Right lobe of liver (tissue), 6 donors: ENCODE measurements at places on chromosomes 2 and 18. TPM values are rescaled to one million over a fixed set of nuclear protein-coding genes. Genes with fewer than 3 reads are reported as not detected.

Gene SOX11
- total RNA-seq = not detected

Gene PPP4R1
- total RNA-seq = 36.5 TPM

Gene TYMS
- 14.9 TPM for total RNA-seq

DNA sequence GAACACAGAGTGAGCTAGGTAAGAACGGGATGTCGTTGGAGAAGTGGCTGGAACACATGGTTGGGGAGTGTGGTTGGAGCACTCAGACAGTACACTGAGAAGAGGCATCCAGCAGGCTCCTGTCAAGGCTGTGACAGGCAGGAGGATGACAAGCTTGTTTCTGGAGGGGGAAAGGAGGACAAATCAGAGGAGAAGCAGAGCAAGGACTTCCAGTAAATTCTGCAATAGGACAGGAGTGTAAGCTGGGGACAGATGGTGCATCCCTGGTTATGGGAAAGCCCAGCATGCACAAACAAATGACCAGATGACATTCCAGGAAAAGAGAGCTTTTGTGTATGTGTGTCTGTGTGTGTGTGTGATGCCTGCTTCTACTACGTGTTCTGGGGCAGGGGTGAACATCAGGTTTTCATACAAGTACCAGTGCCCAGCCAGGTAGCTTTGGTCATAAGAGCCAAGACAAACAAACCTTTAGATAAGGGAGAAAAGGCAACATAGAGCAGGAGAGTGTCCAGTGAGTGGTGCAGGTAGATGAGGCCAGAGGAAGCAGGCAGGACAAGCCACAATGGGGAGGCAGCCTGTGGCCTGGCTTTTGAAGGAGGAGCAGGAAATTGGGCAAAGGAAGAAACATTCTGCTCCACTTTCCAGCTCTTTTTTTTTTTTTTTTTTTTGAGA, 32.1 kb upstream of the MAPK4 start:
- H3K27ac ChIP-seq = peak overlapping the region; percentile 8
- H3K27me3 ChIP-seq = no peaks in the 10 kb centered on the region
- no peaks in the 10 kb centered on the region for H3K36me3 ChIP-seq
- DNase-seq = peak; percentile 65

DNA sequence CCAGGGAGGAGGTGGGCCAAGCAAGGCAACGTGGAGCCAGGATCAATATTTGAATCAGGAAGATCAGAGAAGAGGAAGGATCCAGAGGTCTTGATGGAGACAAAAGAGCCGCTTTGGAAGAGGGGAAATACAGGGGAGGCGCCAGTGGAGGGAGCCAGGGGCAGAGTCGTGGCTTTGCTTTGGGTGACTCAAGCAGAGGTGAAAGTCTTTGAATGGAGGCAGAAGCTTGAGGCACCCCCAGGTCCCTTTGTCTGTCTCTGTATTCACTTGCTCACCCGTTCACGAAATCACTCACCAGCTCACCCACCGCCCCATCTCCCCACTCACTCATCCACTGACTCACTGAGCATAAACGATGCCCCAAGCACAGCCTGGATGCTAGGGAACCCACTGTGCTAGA, 134.1 kb downstream of the ACOXL start:
- no peaks in the 10 kb centered on the region for H3K36me3 ChIP-seq
- no peak overlapping the region for H3K4me3 ChIP-seq
- H3K27me3 ChIP-seq = no peaks in the 10 kb centered on the region
- no peak overlapping the region for H3K27ac ChIP-seq

DNA sequence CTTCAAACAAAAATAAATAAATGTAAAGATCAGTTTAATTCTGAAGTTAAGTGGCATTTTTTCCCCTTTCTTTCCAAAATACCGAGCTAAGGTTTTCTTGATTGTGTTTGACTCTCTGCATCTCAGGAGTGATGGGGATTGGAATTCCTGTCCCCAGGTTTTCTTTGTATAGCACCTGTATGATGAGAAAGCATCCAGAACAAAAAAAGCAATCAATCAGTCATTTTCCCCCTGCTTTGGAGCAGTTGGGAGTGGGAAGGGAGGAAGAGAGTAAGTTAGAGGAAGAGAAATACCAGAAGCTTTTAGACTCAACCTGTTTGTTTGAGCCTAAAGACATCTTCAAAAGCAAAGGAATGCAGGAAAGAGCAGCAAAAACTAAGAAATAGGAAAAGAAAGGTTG, 88.5 kb downstream of the RIF1 start:
- H3K4me3 ChIP-seq = no peak overlapping the region
- no peaks in the 10 kb centered on the region for H3K4me1 ChIP-seq
- no peaks in the 10 kb centered on the region for H3K36me3 ChIP-seq
- no peaks in the 10 kb centered on the region for H3K27me3 ChIP-seq

- H3K4me3 ChIP-seq = no peak overlapping the region
- no peak overlapping the region for H3K27ac ChIP-seq
- H3K4me1 ChIP-seq = no peaks in the 10 kb centered on the region
- DNase-seq = no peak
- no peaks in the 10 kb centered on the region for H3K27me3 ChIP-seq
- H3K36me3 ChIP-seq = no peaks in the 10 kb centered on the region
Observed at GRCh38 chr2:185817991-185818390, 79.4 kb downstream of the FSIP2 start.

DNA sequence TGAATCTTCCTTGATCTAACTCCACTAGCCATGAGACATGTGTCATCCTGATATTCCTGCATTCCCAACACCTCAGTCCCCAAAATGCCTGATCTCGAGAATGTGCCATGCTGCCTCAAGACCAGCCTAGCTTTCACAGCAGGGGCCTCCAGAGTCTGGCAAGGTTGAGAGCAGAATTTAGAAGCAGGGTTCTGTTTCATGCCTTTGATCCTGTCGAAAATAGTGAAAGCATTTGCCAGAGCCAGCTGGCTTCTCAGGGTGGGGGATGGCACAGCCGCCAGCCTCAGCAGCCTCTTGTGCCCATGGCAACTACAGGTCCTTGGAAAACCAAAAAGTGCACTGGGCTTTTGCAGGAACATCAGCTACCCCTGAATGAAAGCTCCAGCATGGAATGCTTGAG, 143.5 kb downstream of the RTN4 start:
- no peak for DNase-seq
- no peaks in the 10 kb centered on the region for H3K36me3 ChIP-seq
- peaks cover 28% of the 10 kb centered on the region for H3K4me1 ChIP-seq
- no peak overlapping the region for H3K27ac ChIP-seq
- H3K27me3 ChIP-seq = no peaks in the 10 kb centered on the region

- no peak overlapping the region for H3K27ac ChIP-seq
- no peak for DNase-seq
- H3K27me3 ChIP-seq = no peaks in the 10 kb centered on the region
- H3K4me3 ChIP-seq = no peak overlapping the region
- no peaks in the 10 kb centered on the region for H3K36me3 ChIP-seq
Observed at GRCh38 chr18:79570266-79571201, 109.1 kb upstream of the CTDP1 start.

GRCh38 chr2:137764646-137765045, 199.6 kb upstream of the HNMT start:
- H3K36me3 ChIP-seq = no peaks in the 10 kb centered on the region
- no peaks in the 10 kb centered on the region for H3K4me1 ChIP-seq
- DNase-seq = no peak
- H3K4me3 ChIP-seq = no peak overlapping the region
- H3K27ac ChIP-seq = no peak overlapping the region
- no peaks in the 10 kb centered on the region for H3K27me3 ChIP-seq

- H3K4me1 ChIP-seq = no peaks in the 10 kb centered on the region
- no peak for DNase-seq
- no peak overlapping the region for H3K27ac ChIP-seq
Observed at GRCh38 chr18:69951182-69951581, 3.5 kb upstream of the CD226 start.

GRCh38 chr2:100064165-100064564, 78.2 kb downstream of the AFF3 start:
- no peaks in the 10 kb centered on the region for H3K36me3 ChIP-seq
- no peak overlapping the region for H3K27ac ChIP-seq
- H3K4me1 ChIP-seq = peaks cover 16% of the 10 kb centered on the region
- no peak overlapping the region for H3K4me3 ChIP-seq
- no peaks in the 10 kb centered on the region for H3K27me3 ChIP-seq

DNA sequence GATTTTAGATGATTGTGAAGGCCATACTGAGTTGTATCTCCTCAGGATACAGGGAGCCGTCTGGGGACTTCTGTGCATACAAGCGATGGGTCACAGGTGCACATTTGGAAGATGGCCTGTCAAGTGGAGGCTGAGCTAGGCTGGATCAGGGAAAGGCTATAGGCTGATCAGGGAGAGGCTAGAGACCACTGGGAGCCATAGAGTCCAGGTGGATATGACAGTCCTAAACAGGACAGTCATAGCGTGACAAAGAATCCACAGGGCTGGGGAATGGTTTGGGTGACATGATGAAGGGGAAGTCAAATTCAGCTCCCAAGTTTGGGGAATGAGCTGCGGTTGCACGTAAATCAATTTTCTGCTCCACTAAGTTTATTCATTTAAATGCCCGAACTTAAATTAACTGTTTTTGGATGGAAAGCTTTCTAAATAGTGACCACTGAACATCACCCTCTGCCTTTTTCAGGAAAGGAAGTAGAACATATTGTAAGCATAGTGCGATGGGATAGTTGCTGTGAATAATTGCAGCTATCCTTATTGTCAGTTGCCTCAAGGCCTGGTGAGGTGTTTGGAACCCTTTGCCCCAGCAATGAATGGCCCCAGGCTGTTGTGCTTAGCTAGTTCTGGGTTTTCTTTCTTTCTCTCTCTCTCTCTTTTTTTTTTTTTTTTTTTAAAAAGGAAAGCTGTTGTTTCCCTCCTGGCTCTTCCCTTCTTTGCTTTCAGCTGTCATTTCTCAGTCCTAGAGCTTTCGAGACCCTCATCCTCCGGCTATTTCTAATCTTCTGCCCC, 50.5 kb downstream of the KLHL29 start:
- H3K27me3 ChIP-seq = no peaks in the 10 kb centered on the region
- no peak overlapping the region for H3K27ac ChIP-seq
- no peaks in the 10 kb centered on the region for H3K4me1 ChIP-seq
- no peaks in the 10 kb centered on the region for H3K36me3 ChIP-seq
- H3K4me3 ChIP-seq = no peak overlapping the region

- no peak overlapping the region for H3K4me3 ChIP-seq
- no peaks in the 10 kb centered on the region for H3K27me3 ChIP-seq
- no peak for DNase-seq
Observed at GRCh38 chr2:223731503-223731902, 105.9 kb downstream of the AP1S3 start.

DNA sequence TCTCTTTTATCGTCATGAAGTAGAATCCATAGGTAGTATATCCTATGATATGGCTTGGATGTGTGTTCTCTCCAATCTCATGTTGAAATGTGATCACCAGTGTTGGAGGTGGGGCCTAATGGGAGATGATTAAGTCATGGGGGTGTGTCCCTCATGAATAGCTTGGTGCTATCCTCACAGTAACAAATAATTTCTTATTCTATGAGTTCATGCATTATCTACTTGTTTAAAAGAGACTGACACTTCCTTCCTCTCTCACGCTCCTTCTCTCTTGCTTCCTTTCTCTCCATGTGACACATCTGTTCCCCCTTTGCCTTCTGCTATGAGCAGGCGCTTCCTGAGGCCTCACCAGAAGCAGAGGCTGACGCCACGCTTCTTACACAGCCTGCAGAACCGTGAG, 165.6 kb downstream of the MREG start:
- H3K4me3 ChIP-seq = no peak overlapping the region
- no peak for DNase-seq
- no peak overlapping the region for H3K27ac ChIP-seq
- no peaks in the 10 kb centered on the region for H3K36me3 ChIP-seq

DNA sequence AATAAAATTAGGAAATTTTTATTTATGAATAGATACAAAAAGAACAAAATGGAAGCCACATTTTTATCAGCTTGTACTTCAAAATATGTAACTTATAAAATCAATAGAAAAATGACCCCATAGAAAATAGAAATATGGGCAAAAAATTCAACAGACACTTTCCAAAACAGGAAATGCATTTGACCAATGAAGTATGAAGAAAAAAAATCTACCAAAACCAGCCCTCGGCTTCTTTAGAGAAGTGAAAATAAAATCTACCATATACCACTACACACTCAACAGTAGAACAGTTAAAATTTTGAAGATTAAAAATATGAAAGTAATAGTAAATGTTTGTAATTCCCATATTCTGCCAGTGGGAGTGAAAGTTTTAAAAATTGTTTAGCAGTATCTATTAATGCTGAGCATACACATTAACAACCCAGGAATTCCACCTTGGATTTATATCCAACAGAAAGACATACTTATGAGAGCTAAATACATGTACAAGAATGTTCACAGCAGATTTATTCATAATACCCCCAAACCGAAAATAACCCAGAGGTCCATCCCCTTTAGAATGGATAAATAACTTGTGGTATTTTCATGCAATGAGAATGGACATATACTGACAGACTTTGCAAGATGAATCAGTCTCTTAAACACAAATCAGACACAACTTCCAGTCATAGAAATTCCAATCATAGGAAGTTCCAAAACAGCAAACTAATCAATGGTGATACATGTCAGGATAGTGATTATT, 318.0 kb downstream of the FIGN start:
- H3K4me1 ChIP-seq = no peaks in the 10 kb centered on the region
- no peak overlapping the region for H3K27ac ChIP-seq
- no peaks in the 10 kb centered on the region for H3K27me3 ChIP-seq
- DNase-seq = no peak
- H3K36me3 ChIP-seq = no peaks in the 10 kb centered on the region

DNA sequence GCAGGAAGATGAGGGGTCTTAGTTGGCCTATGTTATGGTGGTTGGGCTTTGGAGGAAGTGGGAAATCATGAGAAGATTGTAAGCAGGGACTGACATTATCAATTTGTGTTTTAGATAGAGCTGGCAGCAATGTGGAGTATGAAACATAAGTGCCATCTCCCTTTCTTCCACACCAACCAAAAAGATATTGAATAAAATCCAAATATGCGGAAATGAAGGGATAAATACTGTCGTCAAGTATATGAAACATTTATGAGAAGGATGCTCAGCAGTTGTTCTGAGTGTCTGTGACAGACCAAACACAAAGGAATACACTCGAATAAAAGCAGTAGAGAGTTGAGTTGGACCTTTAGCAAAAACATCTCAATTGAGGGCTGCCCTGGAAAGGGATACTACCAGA, 1090.0 kb upstream of the ZEB2 start:
- no peaks in the 10 kb centered on the region for H3K27me3 ChIP-seq
- no peak overlapping the region for H3K4me3 ChIP-seq
- no peaks in the 10 kb centered on the region for H3K36me3 ChIP-seq
- DNase-seq = no peak
- H3K27ac ChIP-seq = no peak overlapping the region
